ENCODE measurements at places on chromosomes 1 and 21.

- no peak for DNase-seq
Observed at GRCh38 chr21:33775100-33775828, 133.0 kb downstream of the ITSN1 start.

DNA sequence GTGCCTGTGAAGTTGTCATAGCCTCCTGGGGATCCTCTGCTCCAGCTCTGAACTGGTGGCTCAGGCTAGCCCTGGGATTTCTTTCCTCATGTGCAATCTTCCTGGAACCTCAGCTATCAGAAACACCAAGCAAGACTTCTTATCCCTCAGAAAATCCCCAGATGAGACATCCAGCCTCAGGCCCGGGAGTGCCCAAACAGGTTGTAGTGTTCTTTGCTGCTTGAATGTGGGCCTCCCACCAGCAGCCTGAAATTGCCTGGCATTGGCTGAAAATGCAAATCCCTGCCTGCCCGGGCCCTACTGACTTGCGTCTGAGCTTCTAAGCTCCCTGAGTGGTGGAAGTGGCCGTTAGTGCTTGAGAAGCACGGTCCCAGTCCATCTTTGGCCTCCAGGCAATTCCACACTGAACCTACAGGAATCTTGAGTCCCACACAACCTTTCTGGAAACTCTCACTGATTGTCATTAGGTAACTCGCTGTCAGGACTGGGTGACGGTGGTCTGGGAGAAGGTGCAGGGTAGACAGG lies 146.8 kb downstream of the ZBTB18 start:
- DNase-seq = no peak

- DNase-seq = no peak
Observed at GRCh38 chr1:204818998-204819397, 51.7 kb upstream of the NFASC start.

GRCh38 chr1:155622191-155622590 lies 12.2 kb downstream of the MSTO1 start:
- DNase-seq = no peak

DNA sequence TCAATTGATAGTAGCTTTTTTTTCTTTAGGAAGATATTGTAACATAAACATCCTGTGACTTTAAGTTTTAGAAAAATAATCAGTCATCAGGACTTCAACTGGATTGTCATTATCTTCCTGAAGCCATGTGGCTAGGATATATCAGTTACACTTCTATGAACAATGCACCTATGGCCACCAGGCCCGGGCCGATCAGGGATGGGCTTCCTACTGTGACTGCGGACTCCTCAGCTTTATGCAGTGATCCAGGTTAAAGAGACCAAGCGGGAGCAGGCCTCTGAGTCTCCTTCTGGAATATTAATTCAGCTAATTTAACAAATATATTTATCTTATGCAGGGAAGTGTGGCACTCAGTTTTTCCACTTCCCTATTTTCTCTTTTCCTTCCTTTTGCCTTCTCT lies 200.6 kb downstream of the ADGRL2 start:
- DNase-seq = no peak

GRCh38 chr1:94535879-94536278 lies 5.7 kb downstream of the F3 start:
- no peak for DNase-seq

- peak; percentile 69 for DNase-seq
Observed at GRCh38 chr1:75908717-75909152, 23.5 kb downstream of the ASB17 start.

DNA sequence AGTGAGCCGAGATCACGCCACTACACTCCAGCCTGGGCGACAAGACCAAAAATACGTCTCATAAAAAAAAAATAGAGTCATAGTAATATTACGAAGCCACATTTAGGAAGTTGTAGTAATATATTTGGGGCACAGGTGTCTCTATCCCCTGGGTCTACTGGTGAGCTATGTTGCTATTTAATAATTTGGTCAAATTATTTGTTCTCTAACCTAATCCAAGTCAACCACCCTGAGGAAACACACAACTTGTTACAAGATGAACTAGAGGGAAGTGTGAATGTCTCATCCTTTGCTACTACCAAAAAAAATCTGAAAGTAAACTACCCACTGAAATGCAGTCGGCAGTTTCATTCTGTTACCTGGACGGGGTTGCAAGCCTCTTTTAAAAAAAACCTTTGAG lies 35.3 kb downstream of the RGS8 start:
- DNase-seq = no peak

DNA sequence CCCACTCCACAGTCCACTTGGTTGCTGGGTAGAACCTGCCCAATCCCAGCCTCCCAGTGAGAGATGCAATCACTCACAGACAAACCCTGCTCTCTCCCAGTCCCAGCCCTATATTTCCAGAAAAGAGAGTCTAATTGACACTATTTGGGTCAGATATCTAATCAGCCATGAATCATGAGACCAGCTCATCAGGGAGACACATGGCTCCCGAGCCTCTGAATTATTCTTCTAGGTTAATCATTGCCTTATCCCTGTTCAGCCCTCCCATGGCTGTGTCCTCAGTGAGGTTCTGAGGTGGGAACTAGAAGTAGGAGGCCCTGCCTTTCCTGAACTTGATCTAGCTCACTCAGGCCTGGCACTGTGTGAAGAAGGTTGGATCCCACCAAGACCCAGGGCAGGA lies 49.9 kb upstream of the ZC3H12A start:
- DNase-seq = no peak

Measured in RKO (cell line).